ENCODE measurements at places on chromosomes 7 and 10. TPM values are rescaled to one million over a fixed set of nuclear protein-coding genes. Genes with fewer than 3 reads are reported as not detected.

The ELMO1 gene
- total RNA-seq: 1.3 TPM

The ADAM8 gene
- total RNA-seq: not detected

The MOGAT3 gene
- not detected for total RNA-seq

The ZNF438 gene
- total RNA-seq: 8.0 TPM

The PARD3 gene
- 42.1 TPM for total RNA-seq

The CALCR gene
- total RNA-seq: not detected

The ATE1 gene
- 39.9 TPM for total RNA-seq

The OPALIN gene
- total RNA-seq: not detected

The SSBP1 gene
- total RNA-seq: 122 TPM

The NXPH1 gene
- not detected for total RNA-seq

The PTPRZ1 gene
- total RNA-seq: 0.72 TPM
